ENCODE measurements at places on chromosomes 1 and 21. TPM values are rescaled to one million over a fixed set of nuclear protein-coding genes. Genes with fewer than 3 reads are reported as not detected.
A peak's percentile ranks its signal among the peaks of the same experiment; 100 is the strongest.

DNA sequence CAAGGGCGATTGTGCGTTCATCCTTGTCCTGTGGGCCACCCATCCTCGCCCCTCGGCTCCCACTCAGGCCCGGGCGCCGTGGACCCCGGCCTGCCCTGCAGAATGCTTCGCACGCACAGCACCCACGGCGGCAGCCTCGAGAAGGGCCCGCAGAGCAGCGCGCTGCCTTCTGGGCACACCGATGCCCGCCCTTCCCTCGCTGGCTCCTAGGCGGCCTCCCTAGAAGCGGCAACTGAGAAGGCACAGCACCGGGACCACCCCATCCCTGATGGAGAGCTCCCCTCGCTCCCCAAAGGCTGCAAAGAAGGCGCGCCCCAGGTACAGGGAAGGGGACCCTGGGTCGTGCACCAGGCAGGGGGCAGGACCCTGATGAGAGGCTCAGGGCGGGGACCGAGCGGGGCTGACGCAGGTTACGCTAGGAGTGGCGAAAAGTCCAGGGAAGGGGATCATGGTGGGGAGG lies 971 bp downstream of the CAPZB start:
- no peak for DNase-seq

DNA sequence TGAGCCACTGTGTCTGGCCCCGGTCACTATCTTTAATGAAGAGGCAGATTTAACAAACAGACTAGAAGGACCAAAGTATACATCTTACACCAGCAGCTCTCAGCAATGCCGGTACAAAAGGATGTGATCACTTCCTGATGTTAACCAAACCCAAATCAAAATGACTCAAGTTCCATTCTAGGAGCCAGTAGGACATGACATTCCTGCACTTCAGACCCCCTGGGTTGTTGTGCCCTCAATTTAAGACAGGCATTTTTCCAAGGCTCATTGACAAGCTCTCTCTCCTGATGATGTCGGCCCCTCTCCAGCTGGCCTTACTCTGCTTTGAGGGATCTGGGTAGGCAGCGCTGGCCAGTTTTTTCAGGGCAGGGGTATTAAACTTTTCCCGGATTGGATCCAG lies 35.1 kb downstream of the YARS1 start:
- peak; percentile 59 for DNase-seq

The CZIB gene
- 47.0 TPM for total RNA-seq

The PRAMEF7 gene
- total RNA-seq: not detected

The LCE1A gene
- total RNA-seq: not detected
